Esophagus muscularis mucosa (tissue), 4 donors: ENCODE measurements at places on chromosomes 16 and 17.
A peak's percentile ranks its signal among the peaks of the same experiment; 100 is the strongest.

DNA sequence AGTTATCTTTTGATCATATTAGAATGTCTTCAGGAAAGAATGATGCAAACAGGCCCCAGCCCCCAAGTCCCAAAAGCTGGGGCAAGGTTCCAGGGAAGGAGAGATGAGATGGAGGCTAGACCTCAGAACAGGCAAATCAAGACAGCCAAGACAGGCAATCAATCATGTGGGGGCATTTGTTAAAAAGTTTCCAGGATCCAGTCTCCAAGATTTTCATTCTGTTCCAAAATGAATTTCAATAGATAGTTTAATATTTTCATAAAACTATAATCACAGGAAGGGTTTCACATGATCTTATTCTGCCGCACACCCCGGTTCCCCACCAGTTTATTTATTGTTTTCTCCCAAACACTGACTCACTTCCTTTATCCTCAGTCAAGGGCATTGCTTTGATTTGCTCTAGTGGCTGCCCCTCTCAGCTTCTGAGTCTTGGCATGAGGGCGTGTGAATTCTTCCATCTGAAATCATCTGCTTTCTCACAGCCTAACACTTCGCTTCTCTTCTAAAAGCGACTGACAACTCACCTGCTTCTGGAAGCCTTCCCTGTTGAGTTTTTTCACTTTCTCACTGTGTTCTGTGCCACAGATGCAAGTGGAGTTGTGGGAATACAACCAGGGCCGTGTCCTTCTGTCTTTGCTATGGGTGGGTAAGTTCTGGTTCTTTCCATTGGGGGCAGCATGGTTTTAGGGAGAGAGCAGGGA is 12.2 kb upstream of the TERF2 start:
- no peak for DNase-seq

- no peak for DNase-seq
These were observed 154.0 kb downstream of the C16orf78 start for GRCh38 chr16:49527611-49528010.

DNA sequence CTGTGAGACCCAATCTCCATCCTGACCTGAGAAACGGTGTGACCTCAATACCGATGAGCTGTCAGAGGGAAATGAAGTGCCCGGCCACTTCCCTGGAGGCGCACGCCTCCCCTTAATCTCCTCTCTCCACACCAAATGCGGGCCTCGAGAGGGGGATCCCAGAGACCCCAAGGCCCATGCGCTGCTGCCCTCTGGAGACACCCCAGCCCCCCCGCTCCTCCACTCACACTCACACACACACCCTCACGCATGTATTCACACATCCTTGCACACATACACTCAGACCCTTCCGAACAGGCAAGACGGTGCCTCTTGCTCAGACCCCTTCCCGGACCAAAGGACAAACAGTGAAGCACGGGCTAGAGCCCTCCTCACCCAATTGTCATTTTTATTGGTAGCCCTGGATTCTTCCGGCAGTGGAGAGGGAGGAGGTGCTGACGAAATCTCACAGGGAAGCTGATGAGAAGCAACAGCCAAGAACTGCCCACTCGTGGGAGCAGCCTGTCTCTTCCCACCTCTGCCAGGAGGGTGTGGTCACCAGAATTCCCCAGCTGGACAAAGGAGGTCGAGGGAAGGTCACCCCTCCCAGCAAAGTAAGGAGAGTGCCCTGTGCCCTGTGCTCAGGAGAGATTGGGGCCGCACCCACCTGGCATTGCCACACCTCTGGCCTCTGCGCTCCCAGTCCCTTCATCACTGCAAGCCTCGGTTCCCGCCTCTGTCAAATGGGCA is 136.0 kb upstream of the TNRC6C start:
- no peak for DNase-seq

DNA sequence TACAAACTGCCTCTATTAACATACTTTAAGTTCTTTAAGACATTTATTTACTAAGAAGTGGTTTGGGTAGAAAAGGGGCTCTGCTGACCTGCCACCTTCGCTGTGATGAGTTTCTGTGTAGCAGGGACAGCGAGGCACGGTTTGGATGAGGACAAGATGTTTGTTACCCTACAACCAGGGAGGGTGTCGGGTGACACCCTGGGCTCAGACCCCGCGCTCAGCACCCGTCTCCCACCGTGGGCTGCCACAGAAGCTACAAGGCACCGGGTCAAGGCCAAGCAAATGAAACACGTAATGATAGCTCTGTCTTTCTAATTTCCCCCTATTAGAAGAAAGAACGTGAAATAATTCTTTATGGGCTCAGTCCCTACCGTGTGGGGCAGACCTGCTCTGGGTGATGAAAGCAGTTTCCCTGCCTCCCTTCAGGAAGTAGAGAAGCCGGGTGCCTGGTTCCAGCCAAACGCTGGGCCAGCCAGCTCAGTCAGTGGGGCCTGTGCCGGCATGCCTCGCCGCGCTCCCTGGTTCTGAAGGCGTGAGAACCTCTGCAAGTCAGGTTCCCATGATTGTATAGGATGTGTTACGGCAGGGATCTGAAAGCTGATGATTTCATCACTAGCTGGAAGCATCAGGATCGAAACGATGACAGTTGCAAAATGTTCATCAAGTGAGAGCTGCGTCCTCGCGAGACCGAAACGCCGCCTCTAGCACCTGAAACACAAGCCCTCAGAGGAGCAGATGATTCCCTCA is 3.9 kb downstream of the ZNF750 start:
- DNase-seq: no peak

GRCh38 chr17:29930409-29931010 is 482 bp upstream of the SSH2 start:
- DNase-seq: no peak

DNA sequence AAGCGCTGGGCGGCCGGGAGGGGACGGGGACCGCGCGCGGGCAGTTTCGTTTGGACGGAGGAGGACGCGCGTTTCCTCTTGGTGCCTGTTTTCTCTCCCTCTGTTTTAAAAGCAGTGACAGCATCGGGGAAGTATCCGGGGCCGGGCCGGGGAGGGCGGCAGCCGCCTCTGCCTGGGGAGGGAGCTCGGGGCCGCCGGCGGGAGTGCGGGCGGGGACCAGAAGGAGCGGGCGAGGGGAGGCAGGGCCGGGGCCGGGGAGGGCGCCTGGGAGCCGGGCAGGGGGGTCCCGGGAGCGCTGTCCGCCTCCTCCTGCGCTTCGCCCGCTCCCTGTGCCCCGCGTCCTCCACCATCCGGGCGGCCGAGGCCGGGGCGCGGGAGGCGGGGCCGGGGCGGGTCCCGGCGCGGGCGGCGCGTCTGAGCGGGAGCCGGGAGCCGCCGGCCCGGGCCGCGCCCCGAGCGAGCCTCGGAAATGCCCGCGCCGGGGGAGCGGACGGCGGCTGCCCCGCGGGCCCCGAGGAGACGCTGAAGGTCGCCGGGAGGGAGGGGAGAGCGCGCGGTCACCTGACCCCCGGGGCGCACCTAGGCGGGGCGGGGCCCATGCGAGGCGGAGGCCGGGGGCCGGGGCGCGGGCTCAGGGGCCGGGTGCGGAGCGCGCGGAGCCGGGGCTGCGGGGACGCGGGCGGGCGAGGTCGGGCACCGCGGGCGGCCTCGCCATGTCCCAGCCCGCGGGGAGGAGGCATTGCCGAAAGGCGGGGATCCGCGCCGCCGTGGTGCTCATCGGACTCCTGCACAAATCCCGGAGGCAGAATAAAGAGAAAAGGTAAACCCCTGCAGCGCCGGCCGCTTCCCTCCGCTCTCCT is 57.3 kb downstream of the RAP1GAP2 start:
- no peak for DNase-seq

DNA sequence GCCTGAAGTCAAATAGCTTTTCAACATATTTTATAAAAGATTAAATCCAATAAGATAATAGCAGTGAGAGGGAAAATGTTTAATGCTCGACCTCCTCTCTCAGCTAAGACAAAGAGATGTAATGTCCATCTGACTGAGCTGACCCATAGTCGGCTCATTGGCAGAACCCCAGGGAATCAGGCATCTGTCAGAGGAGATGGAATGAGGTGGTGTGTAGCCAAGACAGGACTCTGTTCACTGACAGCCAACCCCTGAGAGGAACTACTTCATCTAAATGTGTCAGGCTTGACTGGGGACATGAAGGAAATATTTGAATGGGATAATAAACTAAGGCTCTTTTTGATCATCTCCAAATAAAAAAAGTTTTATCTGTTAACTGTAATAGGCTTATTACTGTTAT is 188.0 kb downstream of the CDH11 start:
- no peak for DNase-seq

DNA sequence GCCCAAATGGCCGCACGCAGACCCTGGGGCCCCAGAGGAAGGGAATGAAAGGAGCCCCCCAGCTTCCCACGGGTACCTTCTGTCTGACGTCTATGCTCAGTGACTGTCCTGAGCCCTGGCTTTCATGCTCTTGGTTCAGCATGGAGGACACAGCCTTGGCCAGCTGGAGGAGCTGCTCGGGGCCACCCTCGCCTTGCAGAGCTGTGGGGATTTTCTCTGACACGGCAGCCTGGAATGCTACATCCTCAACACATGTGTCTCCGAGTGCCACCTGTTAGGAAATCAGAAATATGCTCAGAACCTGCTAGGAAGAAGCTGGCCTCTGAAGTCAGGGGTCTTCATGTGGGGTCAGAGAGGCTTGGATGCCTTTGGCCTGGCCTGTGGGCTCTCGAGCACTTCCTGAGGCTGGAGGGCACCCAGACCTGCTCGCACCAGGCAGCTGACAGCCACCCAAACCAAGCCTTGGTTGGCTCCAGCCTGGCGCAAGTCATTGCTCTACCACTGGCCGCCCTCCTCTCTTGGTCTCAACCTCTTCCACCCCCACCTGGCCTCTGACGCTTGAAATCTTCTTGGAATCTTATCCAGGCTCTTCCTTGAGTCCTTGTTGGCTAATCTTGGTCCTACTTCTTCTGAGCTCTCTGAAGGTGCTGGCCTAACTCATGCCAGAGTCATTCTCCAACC is 63.7 kb upstream of the BCO1 start:
- DNase-seq: no peak

DNA sequence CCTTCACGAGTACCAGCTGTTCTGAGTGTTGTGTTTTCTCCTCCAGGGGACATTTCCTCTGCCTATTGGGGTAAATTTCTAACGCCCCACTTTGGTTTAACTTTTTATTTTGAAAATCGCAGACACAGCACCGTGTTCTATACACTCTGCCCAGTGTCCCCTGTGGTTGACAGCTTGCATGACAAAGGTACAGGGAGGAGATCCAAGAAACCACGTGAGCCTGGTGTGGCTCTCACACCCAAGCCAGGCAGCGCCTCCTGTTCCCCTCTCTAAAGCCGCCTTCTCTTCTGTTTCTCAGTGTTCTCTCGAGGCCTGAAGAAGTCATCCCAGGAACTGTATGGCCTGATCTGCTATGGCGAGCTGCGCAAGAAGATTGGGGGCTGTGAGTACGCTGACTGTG is 25.4 kb downstream of the CRAMP1 start:
- DNase-seq: no peak

GRCh38 chr17:63024716-63025115 is 58.7 kb downstream of the TANC2 start:
- DNase-seq: no peak

DNA sequence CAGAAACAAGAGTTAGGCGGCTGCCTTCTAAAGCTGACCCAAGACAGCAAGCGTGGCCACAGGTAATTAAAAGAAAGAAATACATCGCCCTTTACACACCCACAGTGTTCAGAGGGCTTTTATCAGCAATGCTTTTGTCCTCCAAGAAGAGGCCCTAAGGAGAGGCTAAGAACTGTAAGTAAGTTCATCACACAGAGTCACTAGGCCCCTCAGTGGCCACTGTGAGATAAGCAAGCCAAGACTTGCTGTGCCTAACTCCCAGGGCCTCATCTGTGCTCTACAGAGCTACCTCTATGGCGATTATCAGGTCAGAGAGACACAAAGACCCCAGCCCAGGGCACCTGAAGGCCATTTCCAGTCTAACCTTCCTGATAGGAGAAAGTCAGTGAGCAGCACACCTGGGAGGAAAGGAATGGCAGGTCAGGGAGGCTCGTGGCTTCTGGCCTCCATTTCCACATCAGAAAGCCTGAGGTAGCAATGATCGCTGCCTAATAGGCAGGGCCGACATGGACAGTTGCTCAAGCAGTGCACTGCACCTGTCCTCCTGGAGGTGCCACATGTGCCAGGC is 545.2 kb upstream of the CDH11 start:
- DNase-seq: no peak

DNA sequence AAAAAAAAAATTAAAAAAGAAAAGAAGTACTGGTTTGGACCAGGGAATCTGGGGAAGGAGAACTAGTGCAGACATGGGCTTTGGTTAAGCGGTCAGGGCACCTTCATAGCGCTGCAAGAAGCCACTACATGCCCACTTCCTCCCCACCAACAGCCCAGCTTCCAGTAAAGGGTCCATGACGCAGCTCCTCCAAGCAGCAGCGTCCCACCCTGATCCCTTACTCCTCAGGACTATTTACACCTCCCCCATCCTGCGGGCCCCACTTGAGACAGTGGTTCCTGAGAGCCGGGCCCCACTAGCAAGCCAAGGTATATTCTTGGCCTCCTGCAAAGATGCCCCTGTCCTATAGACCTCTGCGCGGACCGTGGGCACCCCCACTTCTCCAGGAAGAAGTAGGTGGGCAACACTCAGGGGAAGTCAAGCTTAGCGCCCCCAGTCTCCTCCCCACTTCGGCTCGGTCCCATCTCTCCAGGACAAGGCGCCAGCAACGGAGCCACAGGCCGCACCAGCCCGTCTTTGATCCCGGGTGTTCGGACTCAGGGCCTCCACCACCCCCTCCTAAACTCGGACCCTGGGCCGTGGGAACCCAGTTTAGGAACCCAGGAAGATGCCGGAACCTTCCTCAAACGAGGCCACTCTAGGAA is 913 bp upstream of the PRR14 start:
- peak; percentile 93 for DNase-seq

- DNase-seq: no peak
These were observed 8.0 kb downstream of the ST3GAL2 start for GRCh38 chr16:70430667-70431536.

DNA sequence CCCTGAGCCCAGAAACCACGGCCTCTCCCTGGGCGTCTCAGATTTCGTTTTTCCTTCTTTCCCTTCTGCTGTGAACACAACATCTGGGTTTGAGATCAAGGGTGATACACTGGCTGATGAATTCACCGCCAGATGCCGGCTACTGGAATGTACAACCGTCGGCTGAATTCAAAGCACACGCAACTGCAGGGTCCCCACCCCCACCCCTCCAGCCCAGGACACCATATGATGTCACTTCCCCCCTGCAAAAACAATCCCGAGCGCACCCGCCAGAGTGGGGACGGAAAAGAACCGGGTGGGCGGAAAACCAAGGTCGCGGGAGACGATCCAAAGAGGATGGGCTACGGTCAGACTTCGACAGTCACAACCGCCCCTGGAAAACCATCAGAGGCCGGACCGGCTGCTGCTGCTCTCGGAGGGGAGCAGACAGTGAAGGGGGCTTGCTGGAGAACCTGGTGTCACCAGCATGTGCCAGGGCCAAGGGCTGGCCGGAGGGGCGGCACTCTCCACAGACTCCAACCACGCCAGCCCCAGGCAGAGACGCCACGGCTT is 23.3 kb downstream of the CEP295NL start:
- DNase-seq: peak; percentile 95

- DNase-seq: no peak
These were observed 4.9 kb downstream of the WSCD1 start for GRCh38 chr17:6075050-6075449.
